ENCODE measurements at places on chromosomes 5 and 9. TPM values are rescaled to one million over a fixed set of nuclear protein-coding genes. Genes with fewer than 3 reads are reported as not detected.

GRCh38 chr9:73151653-73152542, at the start of gene ANXA1:
ANXA1 (plus strand) TSS chr9:73151865; CDS start chr9:73158536, 6,671 bp downstream.
- no peak for DNase-seq

- no peak for DNase-seq
These were observed 66.8 kb upstream of the SMC2 start for GRCh38 chr9:104027295-104027694.

DNA sequence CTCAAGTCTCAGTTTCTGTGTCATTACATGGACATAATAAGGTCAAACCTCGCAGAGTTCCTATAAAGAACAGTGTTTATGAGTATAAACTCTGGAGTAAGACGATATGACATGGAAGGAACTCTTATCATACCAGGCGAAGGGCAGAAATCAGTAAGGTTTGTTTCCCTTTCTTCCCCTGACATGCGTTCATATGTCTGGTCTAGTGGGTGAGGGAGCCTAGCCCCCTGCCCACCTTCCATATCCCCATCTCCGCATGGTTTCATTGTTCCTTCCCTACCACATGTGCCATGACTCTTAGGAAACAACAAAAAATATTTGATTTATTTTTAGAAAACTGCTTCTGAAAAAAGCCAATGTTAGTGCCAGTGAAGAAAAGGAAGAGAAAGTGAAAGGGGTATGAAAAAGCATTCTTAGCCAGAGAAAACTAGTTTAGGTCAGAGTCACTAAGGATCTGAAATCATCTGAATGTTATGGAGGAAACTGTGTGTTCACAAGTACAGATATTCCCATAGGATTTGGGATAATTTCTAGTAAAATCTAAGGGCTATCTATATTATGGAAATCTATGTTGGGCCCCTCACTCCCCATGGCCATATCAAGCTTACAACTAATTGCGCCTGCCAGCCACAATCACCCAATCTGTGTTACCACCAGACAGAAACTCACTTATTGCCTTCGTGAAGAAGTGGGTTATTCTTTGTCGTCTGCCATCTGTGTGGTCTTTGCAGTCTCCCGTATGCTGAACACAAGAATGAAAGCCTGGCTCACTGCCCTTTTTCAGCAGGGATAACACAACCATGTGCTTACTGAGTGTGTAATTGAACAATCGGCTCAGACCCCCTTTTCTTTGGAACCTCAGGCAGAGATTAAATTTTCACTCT, 19.9 kb upstream of the HMHB1 start:
- DNase-seq, result no peak

- peak; percentile 3 for DNase-seq
These were observed 8.4 kb downstream of the FLT4 start for GRCh38 chr5:180640861-180641565.

DNA sequence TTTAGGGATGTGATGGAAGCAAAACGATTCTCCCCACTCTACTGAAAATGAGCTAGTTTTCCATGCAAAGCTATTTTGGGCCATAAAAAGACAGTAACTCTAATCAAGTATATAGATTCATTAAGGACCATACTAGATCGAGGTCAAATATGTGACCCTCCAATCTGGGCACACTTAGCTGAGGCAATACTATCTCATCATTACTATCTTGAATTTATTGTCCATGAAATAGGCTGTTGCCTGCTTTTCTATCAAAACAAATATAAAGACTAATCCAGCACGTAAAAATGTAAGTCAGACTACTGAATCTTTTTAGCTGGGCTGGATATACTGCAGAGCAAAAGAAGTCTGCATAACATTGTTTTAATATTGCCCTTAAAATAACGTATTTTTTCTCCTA, 943.1 kb downstream of the NR2F1-AS1 start:
- no peak for DNase-seq

GRCh38 chr9:3760031-3760430, 234.2 kb upstream of the RFX3 start:
- DNase-seq, result no peak

DNA sequence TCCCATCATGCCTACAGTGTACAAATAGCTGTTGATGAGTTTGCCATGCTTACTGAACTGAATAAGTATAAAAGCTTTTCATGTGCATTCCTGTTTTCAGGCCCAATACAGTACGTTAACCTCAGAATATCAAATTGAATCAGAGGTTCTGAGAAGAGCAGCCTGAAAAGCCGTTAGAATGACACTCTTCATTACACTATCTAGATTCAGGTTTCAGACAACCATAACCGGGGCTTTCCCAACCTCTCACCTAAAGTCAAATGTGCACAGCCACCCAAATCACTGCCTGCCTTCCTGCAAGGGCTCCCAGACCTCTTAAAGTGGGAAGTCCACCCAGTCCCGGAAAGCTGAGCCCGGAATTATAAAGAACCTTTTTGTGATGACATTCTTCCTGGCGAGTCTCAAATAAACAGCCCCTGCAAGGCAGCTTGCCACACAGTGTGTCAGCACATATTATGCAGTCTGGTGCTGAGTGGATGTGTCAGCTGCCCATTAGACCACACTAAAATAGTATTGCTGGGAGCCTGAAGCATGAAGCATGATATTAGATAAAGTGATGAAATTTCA, 245.8 kb downstream of the TLE4 start:
- DNase-seq, result peak; percentile 37

DNA sequence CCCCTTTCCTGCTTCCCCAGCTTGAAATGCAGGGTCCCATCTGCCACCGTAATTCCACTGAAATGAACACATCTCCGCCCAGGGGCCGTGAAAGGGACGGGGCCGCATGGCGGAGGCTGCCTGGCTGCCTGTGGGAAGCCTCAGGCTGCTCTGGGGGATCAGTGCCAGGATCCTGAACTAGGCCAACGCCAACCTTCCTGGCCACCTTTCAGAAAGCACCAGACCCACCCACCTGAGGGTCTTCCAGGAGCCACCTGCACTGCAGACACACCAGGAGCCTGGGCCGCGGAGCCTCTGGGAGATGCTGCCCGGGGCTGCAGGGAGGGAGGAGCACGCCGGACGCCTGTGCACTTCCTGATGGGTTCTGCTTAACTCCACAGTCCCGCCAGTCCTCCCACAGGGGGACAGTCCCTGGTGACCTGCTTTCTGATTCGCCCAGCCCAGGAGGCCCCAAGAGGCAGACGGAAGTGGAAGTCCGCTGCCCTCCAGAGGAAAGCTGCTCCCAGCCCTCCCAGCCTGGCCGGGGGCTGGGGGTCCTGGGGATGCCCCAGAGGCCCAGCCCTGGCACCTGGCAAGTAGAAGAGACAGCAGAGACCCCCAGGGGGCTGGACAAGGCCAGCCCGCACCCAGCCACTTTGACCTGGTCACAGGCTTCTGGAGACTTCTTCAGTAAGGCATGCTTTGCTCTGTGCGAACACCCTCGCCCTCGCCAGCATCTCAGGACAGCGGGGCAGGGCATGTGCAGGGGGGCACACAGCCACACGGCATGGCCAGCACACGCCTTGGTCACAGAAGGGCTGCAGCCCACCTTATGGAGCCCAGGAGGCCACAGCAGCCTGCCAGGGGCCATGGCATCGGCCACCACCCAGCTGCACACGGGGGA, at the start of gene CARD9:
Gene CARD9, minus strand, starts transcription at position 370 of the 883 bp plus-strand sequence. CDS start 1,591 bp downstream, outside the sequence.
- DNase-seq, result no peak

GRCh38 chr9:83281306-83282255, 218.6 kb upstream of the RASEF start:
- DNase-seq, result no peak

- DNase-seq, result no peak
These were observed 101.1 kb downstream of the FGF18 start for GRCh38 chr5:171520300-171521174.

DNA sequence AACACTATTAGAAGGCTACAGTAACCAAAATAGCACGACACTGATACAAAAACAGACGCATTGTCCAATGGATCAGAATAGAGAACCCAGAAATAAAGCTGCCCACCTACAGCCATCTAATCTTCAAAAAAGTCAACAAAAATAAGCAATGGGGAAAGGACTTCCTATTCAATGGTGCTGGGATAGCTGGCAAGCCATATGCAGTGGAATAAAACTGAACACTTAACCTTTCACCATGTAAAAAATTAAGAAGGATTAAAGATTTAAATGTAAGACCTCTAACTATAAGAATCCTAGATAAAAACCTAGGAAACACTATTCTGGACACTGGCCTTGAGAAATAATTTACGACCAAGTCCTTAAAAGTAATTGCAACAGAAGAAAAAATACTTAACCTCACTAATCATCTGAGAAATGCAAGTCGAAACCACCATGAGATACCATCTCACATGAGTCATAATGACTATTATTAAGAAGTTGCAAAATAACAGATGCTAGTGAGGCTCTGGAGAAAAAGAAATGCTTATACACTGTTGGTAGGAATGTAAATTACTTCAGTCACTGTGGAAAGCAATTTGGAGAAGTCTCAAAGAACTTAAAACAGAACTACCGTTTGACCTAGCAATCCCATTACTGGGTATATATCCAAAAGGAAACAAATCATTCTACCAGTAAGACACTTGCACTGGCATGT, 203.3 kb upstream of the CDH9 start:
- DNase-seq, result no peak

GRCh38 chr9:99309141-99309939, 87.3 kb downstream of the SEC61B start:
- DNase-seq, result no peak

DNA sequence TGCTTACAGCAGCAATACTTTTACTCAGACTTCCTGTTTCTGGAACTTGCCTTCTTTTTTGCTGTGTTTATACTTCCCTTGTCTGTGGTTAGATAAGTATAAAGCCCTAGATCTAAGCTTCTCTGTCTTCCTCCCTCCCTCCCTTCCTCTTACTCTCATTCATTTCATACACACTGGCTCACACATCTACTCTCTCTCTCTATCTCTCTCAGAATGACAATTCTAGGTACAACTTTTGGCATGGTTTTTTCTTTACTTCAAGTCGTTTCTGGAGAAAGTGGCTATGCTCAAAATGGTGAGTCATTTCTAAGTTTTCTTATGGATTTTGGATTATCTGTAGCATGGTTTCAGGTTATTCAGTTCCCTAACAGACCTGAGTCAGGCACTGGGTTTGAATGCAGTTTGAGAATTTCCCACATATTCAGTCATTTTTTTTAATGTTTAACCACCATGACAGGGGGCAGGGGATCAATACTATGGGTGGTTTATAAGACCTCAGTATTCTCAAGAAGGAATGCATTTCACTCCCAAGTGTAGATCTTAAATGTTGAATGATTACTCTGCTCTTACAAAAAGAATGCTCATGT, at the start of gene IL7R:
Gene IL7R, plus strand, starts transcription at position 127 of the 587 bp plus-strand sequence. Its CDS starts 87 bp downstream, at position 214.
- DNase-seq, result no peak

DNA sequence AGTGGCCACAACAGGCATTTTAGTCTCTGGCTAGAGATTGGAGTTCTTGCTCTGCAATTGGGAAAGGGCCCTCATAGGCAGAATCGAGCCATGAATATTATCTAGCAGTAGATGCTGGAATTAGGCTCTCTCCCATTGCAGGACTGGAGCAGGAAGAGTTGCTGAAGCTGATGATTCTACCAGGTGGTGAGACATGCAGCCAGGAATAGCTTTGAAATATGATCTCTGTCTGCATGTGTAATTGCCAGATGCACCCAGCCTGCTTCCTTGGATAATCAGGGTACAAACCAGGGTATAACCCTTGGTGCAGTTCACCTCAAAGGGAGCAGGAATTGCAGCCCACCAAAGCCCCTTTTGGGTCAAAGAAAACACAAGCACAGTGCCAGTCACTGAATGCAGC, 211.4 kb upstream of the FTMT start:
- DNase-seq, result no peak

GRCh38 chr5:22076586-22076985, 776.6 kb downstream of the CDH12 start:
- no peak for DNase-seq

DNA sequence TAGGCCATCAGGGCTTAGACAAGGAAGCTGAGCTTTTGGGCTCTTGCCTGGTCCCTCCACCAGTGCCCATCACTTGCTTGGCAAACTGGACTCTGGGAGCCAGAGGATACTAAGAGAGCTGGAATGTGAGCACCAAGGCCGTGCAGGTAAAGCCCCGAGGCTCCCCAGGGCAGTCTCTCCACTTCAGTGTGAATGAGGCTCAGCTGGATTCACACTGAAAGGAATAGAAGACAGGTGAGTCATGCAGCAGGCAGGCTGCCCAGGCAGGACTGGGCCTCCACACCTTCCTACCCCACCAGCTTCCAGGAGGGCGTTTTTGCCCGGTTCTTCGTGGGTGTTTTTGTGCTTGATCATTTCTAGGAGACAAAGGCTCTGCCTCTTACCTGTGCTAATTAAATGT, 7.3 kb upstream of the CTSV start:
- no peak for DNase-seq

DNA sequence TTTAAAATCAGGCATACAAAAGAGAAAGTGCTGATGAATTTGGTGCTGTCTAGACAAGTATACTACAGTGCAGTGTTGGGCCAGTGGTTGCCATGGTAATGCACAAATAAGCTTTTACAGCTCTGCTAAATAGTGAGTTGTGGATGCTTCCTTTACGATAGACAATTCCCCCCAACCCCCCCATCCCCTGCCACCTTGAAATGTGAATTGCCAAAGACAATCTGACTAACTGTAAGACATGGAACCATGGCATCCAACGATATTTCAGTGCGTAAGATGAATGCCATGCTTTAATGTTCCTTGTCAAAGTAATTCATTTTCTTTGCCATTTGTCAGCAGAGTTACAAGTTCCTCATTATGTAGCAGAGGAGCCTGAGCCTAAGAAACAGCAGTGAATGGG, 91.5 kb upstream of the NREP start:
- no peak for DNase-seq

- DNase-seq, result no peak
These were observed 74.3 kb upstream of the MARCHF11 start for GRCh38 chr5:16253856-16254255.

Gene TLX3
- not detected for total RNA-seq

Gene KIAA0825
- total RNA-seq, result 0.68 TPM

Gene FAM13B
- total RNA-seq, result 11.5 TPM

Gene LHX6
- not detected for total RNA-seq

Gene GRIN1
- not detected for total RNA-seq
